Right atrium auricular region (tissue), 2 donors: ENCODE measurements at places on chromosomes 3 and 15. TPM values are rescaled to one million over a fixed set of nuclear protein-coding genes. Genes with fewer than 3 reads are reported as not detected.

GRCh38 chr15:44670087-44670950 lies 6.9 kb upstream of the SPG11 start:
- H3K27ac ChIP-seq, result no peak overlapping the region
- no peaks in the 10 kb centered on the region for H3K4me1 ChIP-seq
- no peaks in the 10 kb centered on the region for H3K36me3 ChIP-seq
- no peak overlapping the region for H3K4me3 ChIP-seq

- H3K27me3 ChIP-seq, result no peaks in the 10 kb centered on the region
- H3K4me1 ChIP-seq, result peaks cover 2% of the 10 kb centered on the region
- no peak overlapping the region for H3K27ac ChIP-seq
Measured at GRCh38 chr3:12363397-12364195, 74.7 kb downstream of the PPARG start.

GRCh38 chr15:73161546-73161945 lies 109.3 kb downstream of the NEO1 start:
- H3K36me3 ChIP-seq, result no peaks in the 10 kb centered on the region
- no peak overlapping the region for H3K27ac ChIP-seq
- H3K27me3 ChIP-seq, result no peaks in the 10 kb centered on the region
- H3K4me1 ChIP-seq, result no peaks in the 10 kb centered on the region

GRCh38 chr3:112459750-112460149 lies 39.5 kb downstream of the BTLA start:
- no peak overlapping the region for H3K27ac ChIP-seq
- no peaks in the 10 kb centered on the region for H3K4me1 ChIP-seq
- no peaks in the 10 kb centered on the region for H3K36me3 ChIP-seq
- H3K27me3 ChIP-seq, result no peaks in the 10 kb centered on the region
- DNase-seq, result no peak

DNA sequence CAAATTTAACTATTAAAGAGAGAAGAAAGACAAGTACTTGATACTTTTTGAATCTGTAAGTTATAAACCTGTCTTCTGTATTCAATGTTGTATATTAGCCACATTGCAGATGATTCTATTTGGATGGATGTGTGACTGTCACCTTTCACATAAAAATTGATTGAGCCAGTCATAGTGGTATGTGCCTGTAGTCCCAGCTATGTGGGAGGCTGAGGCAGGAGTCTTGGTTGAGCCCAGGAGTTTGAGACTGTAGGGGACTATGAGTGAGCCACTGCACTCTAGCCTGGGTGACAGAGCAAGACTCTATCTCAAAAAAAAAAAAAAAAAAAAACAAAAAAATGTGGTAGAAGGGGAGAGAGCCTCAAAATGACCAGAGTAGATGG lies 12.3 kb downstream of the CACNA1D start:
- DNase-seq, result no peak
- H3K27me3 ChIP-seq, result no peaks in the 10 kb centered on the region
- no peaks in the 10 kb centered on the region for H3K36me3 ChIP-seq
- H3K4me3 ChIP-seq, result no peak overlapping the region

- no peaks in the 10 kb centered on the region for H3K4me1 ChIP-seq
- DNase-seq, result no peak
- no peak overlapping the region for H3K4me3 ChIP-seq
- H3K27ac ChIP-seq, result no peak overlapping the region
- no peaks in the 10 kb centered on the region for H3K36me3 ChIP-seq
- H3K27me3 ChIP-seq, result no peaks in the 10 kb centered on the region
Measured at GRCh38 chr3:68306571-68306970, 625.8 kb downstream of the TAFA4 start.

GRCh38 chr15:31557899-31558298 lies 231.3 kb downstream of the KLF13 start:
- H3K27ac ChIP-seq, result no peak overlapping the region
- H3K4me3 ChIP-seq, result no peak overlapping the region
- no peaks in the 10 kb centered on the region for H3K4me1 ChIP-seq
- no peaks in the 10 kb centered on the region for H3K36me3 ChIP-seq
- DNase-seq, result no peak

- H3K27ac ChIP-seq, result no peak overlapping the region
- DNase-seq, result no peak
- H3K36me3 ChIP-seq, result no peaks in the 10 kb centered on the region
- no peaks in the 10 kb centered on the region for H3K27me3 ChIP-seq
Measured at GRCh38 chr3:101300073-101300472, 20.3 kb downstream of the IMPG2 start.

Gene LCTL
- not detected for total RNA-seq

Gene SLC25A20
- 67.7 TPM for total RNA-seq
